Stimulated activated CD8-positive, alpha-beta memory T cell treated with anti-CD3 and anti-CD28 coated beads, Interleukin-7, amount 100 ng/mL, for 1 hour (primary cell): ENCODE measurements at places on chromosomes 3 and 15.

DNA sequence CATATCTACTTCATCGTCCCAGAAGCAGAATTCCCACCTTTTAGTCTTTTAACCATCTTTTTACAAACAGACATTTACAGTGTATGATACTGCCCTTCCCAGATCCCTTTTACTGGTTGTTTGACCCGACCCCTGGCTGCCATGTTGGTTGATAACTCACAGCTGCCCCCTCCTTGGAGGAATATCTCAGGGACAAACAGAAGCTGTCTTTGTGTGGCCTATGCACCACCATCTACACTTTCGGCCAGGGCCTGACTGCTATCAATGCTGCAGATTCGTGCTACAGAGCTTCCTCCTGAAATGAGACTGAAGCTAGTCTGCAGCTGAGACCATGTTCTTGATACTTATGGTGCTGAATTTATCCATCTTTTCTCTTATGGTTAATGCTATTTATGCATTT is 6.6 kb upstream of the POLQ start:
- DNase-seq, result no peak

DNA sequence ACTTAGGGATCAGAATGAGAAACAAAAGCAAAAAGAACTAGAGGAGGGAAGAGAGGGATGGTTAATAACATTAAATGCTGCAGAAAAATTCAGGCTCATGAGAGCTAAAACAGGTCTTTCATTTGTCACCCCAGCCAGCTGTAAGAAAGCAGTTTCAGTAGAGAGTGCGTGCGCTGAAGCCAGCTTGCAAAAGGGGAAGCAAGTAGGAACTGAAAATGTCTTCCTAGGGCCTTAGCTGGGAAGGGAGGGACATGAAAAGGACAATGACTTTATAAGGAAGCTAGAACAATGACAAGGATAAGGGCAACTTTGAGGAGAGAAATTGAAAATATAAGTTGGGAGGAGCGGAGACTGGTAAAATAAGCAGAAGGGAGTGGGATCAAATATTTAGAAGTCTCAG is 3.1 kb downstream of the CIAO2A start:
- no peak for DNase-seq

GRCh38 chr3:49158792-49159191 is 7.3 kb downstream of the CCDC71 start:
- DNase-seq, result no peak

DNA sequence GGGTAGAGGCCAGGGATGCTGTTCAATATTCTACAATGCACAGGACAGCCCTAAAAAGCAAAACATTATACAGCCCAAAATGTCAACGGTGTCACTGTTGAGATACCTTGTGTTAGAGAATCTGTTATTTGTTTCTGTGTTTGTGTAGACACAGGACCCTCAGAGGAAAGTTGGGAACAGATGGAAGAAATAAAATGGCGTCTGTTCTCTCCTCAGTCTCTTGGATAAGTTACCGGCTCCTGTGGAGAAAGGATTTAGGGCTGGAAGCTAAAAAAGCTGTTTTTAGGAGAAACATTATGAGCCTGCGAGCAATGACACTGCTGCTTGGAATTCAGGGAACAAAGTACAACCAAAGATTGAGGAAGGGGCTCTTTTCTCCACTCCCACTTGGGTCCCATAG is 688.6 kb upstream of the ZNF385D start:
- DNase-seq, result no peak

DNA sequence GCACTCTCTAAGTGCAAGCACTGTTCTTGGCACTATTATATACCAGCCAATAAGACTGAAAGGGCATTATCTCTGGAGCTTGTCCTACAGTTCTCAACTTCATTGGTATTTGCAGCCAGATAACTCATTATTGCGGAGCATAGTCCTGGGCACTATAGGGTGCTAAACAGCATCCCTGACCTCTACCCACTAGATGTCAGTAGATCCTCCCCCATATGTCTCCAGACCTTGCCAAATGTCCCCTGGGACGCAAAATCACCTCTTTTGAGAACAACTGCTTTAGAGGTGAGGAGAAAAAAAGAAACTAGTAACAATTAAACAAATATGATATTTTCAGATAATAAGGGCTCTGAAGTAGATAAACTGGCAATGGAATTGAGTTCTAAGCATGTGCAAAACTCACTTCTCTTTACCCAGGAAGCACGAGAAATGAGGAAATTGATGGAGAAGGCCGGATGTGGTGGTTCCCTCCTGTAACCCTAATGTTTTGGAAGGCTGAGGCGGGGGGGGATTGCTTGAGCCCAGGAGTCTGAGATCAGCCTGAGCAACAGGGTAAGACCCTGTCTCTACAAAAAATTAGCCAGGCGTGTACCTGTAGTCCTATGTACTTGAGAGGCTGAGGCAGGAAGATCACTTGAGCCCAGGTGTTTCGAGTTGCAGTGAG is 61.4 kb downstream of the FRMD4B start:
- no peak for DNase-seq

DNA sequence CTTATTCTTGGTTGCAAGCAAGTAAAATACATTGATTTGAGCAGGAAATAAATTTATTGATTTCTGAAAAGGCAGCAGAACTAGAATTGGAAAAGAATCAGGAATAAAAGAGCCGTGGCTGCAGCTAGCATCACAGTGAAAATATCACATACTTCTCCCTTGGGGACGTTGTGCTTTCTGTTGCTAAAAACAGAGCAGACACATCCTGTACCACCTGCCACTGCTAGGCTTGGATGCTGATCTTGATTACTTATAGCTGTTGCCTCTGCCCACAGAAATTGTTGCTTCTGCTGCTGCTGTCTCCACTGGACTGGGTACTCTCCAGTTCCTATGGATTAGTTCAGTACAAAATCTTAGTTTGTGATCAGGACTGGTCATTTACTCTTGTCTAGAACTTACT is 283.8 kb downstream of the C3orf38 start:
- no peak for DNase-seq

GRCh38 chr15:80081390-80081789 is 21.9 kb downstream of the ZFAND6 start:
- DNase-seq, result no peak

DNA sequence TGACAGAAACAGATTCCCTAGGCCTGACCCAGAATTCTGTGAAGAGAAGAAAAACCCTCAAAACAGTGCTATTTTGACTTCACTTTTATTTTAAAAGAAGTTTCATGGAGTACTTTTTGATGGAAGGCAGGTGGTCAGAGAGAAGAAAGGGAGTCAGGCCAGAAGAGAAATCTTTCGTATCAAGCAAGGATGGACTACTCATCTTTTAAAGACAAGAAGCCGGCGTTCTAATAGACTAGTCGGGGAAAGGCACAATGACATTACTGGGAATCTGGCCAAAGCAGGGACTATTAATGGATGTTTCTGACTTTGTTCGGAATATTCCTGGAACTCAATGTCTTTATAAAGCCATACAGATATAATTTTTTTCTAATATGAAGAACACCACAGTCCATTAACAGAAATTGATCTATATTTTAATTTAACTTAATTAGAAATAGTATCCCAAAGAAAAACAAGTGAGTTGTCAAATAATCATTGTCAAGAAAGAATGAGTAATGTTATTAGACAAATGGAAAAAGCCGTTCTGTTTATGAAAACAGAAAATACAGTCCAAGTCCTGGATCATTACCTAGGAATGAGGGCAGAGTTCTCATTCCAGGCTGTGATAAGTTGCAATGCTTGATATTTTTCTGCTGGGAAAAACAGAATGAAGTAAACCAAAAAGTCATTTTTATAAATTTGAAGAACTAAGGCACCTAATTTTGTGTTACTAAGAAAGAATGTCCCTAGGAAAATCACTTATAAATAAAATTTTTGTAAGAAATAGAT is 23.7 kb upstream of the PCOLCE2 start:
- DNase-seq, result no peak

- DNase-seq, result no peak
Measured at GRCh38 chr3:157082305-157082982, 77.5 kb downstream of the CCNL1 start.

DNA sequence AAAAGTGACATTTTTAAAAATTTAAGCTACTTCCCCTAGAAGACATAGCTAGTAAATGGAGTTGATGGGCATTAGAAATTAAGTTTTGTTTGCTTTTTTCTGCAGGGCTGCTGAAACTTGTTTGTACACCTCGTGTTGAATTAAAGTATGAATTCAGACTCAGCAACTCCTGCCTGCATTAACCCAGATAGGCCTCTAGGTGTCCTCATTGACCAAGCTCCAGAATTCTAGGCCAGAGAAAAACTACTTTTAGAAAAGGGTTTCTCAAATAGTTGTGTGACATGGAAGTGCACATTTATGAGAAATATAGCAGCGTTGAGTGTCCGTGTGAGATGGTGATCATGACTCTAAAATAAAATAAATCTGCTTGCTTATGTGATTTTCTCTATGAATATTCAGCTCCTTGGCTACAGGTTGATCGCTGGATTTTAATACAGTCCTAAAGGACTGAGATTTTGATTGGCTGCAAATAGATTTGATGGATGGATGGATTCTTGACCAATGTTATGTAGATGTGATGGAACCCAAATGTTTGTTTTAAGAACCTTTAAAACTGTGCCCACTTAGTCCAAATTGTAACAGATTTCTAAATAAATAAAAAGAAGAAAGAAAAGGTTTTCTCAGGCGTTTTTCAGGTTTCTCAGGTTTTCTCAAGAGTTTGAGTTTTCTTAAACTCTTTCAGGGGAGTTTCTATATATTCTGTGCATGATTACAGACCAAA is 39.4 kb upstream of the LMOD3 start:
- DNase-seq, result peak; percentile 17

DNA sequence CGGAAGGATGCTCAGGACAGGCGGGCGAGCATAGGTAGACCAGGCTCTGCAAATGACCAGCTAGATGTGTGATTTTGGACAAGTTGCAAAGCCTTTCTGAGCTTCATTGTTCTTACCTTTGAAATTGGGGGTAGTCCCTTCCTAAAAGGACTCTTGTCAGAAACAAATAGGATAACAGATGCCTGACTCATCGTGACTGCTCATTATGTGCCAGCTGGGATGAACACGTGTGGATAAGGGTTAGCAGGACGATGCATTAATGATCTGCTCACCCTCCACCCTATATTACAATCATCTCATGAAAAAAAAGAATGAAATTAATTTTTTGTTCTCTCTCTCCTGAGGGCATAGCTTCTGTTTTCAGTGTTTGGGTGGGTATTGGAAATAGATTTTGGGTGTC is 223.4 kb downstream of the NR2F2 start:
- DNase-seq, result no peak

GRCh38 chr3:72265256-72266015 is 480.5 kb upstream of the PROK2 start:
- DNase-seq, result no peak

GRCh38 chr3:18660059-18660458 is 234.9 kb upstream of the SATB1 start:
- DNase-seq, result no peak

- no peak for DNase-seq
Measured at GRCh38 chr3:56383092-56383491, 85.2 kb downstream of the ERC2 start.

- DNase-seq, result no peak
Measured at GRCh38 chr3:188196232-188196990, 42.5 kb downstream of the LPP start.

DNA sequence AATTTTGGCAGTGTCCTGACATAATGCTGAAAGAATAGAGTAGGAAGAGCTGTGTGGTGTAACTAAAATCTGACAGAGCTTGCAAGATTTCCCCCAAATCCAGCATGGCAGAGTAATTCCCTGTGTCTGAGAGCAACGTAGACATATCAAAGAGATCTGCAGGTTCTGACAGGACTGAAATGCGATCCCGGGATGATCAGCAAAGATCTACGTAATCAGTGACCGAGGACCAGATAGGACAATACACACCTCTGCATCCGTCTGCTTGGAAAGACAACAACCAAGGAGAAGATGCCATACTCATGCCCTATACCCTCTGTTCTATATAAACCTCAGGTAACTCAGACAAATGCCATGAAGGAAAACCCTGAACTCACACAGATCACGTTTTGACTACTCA is 26.6 kb upstream of the SYNPR start:
- DNase-seq, result no peak

GRCh38 chr15:49415149-49415548 is 7.9 kb upstream of the FGF7 start:
- DNase-seq, result no peak

DNA sequence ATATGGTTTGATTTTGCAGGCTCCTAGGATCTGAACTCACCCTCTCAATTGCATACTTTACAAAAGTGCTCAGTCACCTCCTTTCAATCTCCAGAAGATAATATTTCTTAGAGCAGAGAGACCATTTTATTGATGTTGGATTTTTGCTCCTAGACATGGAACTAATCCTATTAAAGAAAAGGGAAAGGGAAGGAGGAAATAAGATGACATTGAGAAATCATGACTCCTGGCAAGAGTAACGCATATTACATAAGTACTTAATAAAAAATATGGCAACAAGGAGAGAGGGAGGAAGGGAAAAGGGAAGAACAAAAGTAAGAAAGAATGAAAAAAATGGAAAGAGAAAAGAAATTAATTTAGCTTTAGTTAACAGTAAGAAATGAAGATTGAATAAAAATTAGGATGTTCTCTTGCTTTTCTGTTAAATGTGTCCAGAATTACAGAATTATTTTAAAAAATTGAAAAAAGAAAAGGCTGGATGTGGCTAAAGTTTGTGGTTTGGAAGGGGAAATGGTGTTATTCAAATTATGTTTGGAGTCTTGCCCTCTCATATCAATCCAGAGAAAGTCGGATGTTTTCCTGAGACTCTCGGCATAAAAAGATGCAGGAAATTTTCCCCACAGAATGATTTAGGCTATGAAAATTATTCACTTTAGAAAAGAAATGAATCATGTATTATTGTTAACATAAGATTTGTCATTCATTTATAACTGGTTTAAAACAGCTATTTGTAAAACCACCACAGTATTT is 474.0 kb downstream of the FGF12 start:
- DNase-seq, result no peak

GRCh38 chr15:70411143-70411863 is 313.6 kb upstream of the TLE3 start:
- DNase-seq, result no peak

DNA sequence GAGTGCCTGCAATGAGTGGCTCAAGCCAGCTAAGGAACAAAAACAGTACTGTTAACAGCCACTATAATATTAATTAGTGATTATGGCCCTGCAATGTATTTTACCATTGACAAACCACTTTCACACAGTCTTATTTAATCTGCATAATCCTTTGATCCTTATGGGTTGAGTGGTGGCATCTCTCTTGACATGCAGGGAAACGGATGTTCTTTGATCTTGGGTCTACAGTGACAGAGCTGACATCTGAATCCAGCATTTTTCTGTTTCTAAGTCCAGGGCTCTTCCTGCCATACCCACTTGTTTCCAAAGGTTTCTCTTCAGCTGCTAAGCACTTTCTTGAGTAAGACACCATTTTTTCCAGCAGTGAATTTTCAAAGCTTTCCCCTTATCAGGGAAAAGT is 277.7 kb upstream of the ROPN1 start:
- DNase-seq, result no peak
